Suppressor macrophage (primary cell): ENCODE measurements at places on chromosomes 3 and 15.

- DNase-seq, result no peak
Observed at GRCh38 chr3:157152930-157153329, 7.0 kb downstream of the CCNL1 start.

DNA sequence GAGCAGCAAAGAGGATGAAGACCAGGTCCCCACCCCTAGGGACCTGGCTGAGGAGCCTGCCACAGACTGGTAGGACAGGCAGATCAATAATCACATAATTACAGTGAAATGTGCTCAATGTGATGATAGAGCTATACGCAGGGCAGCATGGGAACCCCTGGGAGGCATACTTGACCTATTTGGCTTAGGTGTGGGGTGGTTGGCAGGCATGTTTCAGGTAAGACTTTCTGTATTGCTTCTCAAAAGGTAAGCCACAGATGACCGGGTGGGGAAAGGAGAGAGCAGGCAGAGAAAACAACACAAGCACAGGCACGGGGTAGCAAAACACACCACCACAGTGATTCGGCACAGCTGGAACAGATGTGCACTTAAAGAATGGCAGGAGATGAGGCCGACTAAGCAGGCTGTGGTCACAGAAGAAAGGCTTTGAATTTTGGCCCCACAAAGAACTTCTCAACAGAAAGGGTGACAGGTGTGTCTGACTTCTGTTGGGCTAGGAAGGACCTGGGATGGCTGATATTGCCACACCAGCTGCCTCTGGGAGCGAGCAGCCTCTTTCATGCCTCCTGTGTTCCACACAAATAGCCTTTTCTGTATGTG is 64.1 kb downstream of the ABCC5 start:
- DNase-seq, result no peak

DNA sequence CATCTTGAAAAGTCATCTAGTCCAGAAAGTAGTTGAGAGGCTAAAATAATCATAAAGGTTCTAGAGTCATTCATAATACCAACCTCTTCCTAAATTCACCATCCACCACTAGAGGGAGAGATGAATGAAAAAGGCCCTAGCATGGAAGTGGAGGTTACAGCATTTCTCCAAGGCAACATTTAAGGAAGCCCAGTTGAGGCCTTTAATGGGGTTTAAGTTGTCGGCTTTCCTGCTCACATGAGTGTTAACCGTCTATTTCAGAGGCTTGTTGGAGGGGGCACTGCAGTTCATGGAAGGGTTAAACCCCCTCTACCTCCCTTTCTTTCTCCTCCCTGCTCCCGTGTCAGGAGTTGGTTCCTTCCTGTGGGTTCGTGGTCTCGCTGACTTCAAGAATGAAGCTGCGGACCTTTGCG is 3.8 kb upstream of the SLCO3A1 start:
- DNase-seq, result peak; percentile 83

DNA sequence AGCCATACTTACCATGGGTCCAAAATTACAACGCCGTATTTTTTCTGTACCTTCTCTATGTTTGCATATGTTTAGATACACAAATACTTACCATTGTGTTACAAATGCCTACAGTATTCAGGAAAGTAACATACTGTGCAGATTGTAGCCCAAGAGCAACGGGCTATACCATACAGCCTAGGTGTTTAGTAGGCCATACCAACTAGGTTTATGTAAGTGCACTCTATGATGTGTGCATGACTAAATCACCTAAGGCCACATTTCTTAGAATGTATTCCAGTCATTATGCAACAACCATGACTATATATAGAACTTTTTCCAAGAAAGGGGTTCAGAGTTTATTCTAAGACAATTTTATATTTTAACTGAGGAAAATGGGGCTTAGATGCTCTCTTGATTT is 411.7 kb downstream of the MAGI1 start:
- no peak for DNase-seq

DNA sequence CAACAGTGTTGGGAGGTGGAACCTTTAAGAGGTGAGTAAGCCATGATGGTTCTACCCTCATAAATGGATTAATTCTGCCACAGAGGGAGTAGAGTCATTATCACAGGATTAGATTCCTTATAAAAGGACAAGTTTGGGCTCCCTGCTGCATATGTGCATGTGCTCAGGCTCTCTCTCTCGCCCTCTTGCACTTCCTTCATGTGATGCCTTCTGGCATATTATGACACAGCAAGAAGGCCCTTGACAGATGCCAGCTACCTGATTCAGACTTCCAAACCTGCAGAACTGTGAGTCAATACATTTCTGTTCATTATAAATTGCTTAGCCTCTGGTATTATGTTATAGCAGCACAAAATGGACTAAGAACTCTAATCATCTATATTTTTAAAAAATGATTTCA is 205.3 kb downstream of the CTNNB1 start:
- DNase-seq, result no peak

DNA sequence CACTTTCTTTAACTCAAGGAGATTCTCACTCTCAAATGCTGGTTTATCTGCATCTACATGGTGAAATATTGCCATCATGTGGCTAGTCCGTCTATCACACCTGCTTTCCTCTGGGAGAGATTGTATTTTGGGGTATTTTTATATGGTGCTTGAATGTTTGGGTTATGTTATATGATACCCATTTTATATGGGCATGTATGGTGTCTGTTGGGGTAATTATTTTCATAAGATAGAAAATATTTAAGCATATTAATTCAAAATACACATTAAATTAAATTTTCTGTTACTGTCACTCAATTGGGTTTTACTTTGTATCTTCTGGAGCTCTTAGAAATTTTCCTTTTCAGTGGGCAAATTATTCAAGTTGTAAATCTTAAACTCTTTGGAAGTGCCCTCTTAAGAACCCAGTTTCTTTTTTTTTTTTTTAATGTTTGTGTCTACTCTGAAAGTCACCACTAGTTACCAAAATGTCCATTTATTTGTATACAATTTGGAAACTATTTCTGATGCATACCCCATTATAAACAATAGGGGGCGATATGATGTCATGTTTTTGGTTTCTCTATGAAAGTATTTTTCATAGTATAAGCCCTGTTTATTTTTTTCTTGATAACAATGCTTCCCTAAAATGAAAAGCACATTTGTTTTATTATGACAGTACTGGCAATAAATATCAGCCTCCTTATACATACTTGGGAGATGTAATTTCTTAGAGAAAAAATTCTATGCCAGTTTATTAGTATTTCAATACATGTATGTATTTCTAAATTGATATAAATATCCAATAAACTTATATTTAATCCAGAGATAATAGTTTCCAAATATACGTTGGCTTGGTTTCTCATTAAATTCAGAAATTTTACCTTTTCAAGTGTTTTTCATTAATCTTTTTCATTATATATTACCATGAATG is 36.1 kb upstream of the PLSCR5 start:
- peak; percentile 31 for DNase-seq

DNA sequence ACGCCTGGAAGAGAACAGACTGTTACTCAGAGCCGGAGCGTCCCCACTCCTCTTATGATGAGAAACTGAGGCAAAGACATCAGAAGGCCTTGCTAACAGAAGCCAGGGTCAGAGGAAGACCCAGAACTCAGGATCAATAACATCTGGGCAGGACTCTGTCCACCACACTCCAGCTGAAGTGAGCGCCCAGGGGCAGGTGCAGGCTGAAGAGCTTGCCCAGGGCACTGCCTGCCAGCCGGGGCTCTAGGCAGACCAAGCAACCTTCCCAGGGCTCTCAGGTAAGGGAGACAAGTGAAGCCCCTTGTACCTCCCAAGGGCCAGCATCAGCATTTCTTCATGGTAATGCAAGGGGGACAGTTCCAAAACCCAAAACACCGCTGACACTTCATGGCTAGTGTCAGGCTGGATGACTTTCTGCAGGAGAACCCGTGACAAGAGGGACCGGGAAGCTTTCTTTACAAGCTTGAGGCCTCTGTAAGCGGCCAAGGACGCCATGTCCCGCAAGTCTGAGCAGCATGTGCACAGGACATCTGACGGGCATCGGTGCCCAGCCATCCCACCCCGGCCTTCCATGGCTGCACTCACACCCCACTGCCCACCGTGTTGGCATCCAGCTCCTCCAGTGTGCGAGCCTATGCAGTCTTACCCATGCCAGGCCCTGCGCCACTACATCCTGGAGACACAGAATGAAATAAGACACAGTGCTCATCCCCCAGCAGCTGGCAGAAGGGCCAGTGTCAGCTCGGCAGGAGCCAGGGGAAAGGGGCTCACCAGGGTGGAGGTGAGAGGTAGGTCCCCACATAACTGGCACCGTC is 14.1 kb downstream of the XXYLT1 start:
- DNase-seq, result no peak

DNA sequence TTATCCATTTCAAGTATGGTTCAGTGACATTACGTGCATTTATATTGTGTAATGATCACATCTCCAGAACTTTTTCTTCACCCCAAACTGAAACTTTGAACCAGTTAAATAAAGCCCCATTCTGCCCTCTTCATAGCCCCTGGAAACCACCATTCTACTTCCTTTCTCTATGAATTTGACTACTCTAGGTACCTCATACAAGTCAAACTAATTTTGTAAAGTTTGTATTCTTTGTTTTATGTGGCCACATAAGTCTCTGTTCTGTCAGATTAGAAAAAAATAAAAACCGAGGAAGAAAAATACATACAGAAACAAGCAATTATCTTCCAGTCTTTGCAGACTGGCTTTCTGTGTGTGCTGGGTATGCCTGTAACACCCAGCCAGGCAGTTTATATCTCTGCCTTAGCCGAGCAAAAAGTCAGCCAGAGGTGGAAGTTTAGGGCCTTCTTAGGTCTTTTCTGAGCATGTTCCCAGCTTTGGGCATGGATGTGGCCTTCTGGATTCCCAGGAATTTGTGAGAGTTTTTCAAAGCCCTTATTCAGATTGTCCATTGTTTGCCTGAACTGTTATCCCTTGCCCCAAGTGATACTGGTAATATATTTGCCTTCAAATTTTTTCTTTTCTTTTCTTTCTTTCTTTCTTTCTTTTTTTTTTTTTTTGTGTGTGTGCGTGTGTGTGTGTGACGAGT is 6.0 kb upstream of the GRAMD1C start:
- no peak for DNase-seq

DNA sequence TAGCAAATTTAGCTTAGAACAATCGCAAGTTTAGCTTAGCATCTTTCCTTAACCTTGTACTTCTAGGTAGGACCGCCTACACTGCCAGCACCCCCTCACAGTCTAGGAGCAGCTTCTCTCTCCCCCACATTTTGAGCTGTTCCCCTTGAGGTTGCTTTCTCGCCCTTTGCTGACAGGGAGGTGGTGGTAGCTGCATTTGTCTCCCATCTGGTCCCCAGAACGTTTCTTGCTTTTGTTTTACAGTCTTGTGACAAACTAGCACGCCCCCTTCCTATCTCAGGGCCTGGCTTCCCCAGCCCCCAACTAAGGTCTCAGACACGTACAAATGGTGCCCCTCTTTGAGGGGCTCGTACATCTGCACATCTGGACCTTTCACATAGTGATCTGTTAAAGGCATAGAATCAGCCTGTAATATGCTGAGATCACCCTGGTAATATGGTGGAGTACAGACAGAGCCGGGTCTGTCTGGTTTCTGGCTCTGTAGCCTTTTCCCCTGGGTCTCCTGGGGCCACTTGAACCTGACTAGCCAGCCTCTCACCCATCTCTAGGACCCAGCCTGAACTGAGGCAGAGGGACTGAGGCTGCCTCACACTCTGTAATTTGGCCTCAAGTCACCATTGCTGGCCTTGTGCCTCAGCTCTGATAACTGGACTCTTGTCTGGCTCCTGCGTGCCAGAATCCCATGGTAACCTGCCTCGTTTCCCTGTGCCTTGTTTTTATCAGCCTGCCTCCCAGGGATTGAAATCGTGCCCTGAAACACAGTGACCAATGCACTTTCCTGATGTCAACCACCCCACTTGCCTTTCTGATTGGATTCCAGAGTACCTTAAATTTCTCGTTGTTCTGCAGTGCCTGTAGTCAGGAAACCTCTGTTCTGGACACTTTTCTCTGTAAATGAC is 27.7 kb downstream of the CRTC3 start:
- DNase-seq, result no peak

DNA sequence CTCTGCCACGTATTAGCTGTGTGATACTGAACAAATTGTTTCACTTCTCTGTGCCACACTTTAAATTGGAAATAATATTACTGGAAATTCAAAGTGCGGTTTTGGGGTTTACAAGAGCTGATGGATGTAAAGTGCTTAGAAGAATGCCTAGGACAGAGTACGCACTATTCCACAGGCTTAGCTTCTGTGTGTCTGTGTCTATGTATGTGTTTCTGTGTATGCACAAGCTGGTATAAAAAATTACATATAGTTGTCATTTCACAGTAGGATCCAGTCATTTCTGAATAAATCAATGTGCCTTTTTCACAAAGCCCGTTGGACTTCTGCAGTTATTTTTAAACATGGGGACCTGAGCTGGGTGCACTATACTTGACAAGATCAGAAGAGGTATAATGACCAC is 370.4 kb downstream of the TUSC7 start:
- no peak for DNase-seq

DNA sequence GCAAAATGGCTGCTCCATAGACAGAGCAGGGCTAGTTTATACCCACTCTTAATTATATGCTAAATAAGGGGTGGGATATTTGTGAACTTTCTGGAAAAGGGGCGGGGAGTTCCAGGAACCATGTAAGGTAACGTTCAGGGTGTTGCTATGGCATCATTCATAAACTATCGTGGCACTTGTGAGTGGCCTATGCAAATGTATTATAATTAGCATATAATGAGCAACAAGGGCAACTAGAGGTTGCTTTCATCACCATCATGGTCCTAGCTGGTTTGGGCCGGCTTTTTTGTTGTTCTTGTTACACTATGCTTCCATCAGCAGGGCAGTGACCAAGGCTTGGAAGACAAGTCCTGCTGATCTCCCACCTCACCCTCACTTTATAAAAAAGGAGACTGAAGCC is 43.2 kb upstream of the FGD5 start:
- no peak for DNase-seq

DNA sequence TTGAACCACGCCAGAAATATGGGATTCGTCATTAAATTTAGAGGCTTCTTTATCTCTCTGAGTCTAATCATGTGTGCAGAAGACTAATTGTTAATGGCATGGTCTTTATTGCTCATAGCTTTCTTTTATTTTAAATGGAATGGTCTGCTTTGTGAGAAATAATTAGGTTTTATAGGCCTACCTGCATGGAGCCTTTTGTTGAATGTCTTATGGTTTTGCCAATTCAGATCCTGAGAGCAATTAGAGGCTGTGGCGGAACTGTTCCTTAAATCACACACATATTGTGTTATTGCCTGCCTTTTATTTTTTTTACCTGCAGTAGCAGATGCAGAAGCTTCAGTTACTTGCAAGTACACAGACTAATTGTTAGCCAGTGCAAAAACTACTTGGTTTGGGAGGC is 306.2 kb downstream of the NLGN1 start:
- DNase-seq, result no peak

- no peak for DNase-seq
Observed at GRCh38 chr3:101878589-101878988, 29.3 kb downstream of the NFKBIZ start.

GRCh38 chr15:71124937-71125790 is 9.9 kb downstream of the THSD4 start:
- DNase-seq, result no peak

GRCh38 chr3:43734685-43735084 is 43.9 kb downstream of the ABHD5 start:
- DNase-seq, result no peak
